ENCODE measurements at places on chromosomes 7 and 10.

DNA sequence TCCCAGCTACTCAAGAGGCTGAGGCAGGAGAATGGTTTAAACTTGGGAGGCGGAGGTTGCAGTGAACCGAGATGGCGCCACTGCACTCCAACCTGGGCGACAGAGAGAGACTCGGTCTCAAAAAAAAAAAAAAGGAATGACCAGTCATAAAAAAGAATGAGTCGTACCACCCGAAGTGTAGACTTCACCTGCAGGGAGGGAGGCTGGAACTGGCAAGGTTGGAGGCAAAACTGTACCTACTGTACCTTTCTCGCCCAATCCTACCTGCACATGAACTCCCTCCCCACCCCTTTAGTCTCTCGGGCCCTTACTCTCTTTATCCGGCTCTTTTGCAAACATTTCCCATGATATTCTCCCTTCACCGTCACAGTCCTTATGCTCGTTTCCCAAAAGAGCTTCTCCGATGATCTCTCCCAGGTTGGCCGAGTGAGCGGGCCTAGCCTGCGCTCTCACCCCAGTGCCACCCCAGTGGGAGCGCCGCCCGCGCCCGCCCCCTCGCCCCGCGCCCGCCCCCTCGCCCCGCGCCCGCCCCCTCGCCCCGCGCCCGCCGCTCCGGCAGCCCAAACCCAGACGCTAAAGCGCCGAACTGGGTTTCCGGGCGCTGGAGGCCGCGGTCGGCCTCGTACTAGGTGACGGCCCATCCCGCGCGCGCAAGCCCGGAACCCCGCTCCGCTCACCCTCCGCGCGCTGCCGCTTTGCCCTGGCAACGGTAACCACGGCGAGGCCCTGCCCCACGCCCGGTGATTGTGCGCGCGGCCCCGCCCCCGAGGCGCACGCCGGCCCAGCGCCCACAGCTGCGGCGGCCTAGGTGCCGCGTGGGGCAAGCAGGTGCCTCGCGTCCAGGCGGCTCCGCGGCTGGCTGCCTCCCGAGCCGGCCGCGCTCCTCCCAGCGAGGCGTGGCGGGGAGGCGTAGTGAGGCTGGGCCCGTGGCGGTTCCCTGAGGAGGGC is at the start of gene SMKR1:
TSS of gene SMKR1 (plus strand) at position 772 of the 948 bp plus-strand sequence. CDS start 294 bp downstream, outside the sequence.
- DNase-seq = peak; percentile 76

DNA sequence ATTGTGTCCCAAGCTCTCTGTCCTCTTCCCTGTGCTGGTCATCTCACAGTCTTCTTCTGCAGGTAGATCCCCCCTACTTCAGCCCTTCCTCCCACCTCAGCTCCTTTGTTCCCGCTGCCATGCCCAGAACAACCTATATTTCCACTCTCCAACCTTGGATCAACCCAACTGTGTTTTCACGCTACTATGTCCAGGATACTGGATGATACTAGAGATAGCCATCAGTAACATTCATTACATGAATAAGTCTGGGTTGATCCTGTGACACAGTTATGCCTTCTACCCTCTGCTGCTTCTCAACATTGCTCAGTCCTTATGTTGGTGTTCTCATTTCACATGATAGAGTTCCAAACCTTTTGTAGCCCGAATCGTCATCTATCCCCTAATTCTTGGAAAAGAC is 286.4 kb downstream of the ZEB1 start:
- DNase-seq = no peak

DNA sequence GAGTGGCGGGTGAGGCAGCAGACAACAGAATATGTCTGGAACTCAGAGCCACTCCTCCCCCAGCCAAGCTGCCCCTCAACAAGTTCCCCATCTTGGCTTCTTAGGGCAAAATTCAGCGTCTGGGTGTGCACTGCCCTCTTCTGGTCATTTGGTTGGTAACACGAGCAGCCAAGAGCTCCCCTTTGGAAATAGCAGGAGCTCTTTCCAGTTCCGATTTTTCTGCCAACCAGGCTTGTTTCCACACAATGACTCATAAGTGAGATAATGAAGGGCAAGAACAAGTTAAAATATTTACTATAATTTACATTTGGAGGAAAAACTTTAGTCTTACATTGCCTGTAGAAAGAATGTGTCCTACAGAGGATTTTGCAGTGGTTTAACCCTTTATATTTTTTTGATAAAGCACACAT is 70.5 kb downstream of the ADCYAP1R1 start:
- peak; percentile 86 for DNase-seq

DNA sequence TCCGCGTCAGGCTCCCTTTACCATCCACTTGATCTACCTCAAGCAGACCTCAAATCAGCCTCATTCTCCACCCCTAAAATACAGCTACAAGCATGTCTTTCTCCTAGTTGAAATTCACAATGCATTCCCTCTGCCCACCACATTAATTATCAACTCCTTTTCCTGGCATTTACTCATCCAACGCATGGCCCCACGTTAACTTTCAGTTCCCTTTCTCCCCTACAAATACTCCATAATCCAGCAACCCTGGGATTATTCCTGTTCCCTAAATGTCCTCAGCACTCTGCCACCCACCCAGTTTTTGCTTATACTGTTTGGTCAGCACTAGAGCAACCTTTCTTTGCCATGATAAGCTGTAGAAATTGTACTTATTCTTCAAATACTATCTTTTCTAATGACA is 5.7 kb upstream of the VIM start:
- DNase-seq = no peak

GRCh38 chr10:77877441-77878344 is 48.9 kb downstream of the DLG5 start:
- peak; percentile 61 for DNase-seq

GRCh38 chr7:50584793-50585408 is 19.7 kb upstream of the DDC start:
- DNase-seq = no peak

DNA sequence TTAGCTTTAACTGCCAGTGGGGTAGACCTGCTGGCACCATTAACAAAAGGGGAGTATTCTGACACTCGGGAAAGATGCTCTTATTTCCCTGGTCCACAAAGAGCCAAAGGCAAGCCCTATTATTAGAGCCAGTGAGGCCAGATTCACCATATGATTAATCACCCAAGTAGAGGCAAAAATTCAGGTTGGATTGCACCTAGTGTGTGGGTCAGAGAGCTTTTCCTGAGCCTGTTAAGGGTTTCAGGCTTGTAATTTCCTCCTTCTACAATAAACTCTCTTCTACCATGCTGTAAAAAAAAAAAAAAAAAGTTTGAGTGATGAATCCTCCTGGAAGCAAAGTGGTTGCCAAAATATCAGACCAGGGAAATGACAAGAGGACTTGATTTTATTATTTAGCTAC is 163.5 kb downstream of the MBL2 start:
- no peak for DNase-seq

- no peak for DNase-seq
These were observed 139.2 kb upstream of the RET start for GRCh38 chr10:42937649-42938180.
